Spleen (tissue), 13 donors: ENCODE measurements at places on chromosomes 4 and X.

DNA sequence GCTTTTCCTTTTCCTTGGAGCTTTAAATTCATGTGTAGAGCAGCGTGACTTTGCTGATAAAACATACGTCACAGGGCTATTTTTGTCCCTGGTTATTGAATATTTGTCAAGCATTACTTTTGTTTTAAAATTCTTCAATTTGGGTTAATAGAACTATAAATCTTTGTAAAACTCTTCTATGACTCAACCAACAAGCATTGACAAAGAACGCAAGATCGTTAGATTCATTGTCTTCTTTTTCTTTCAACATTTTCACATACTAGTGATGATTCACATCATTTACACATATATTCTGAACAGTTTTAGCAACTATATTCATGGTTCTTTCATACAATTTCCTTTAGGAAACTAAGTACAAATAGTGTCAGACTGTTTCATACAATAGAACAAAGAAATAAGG, 72.0 kb upstream of the GPM6A start:
- DNase-seq = no peak

DNA sequence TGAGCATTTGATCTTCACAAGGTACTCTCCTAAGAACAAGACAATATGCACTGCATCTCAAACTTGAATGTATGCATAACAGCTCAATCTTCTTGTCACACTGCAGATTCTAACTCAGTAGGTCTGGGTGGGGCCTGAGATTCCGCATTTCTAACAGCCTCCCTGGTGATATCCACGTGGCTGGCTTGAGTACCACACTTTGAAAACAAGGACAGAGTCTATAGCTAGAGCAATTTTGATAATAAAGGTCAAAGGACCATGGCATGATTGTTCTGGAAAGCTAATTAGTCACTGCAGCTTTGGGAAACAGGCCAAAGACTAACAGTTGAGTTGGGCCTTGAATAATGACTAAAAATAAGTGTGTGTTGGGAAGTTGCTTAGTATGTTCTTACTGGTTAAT, 213.3 kb downstream of the GBA3 start:
- DNase-seq = no peak

- DNase-seq = no peak
Measured at GRCh38 chr4:40672528-40673522, 43.2 kb upstream of the RBM47 start.

- DNase-seq = no peak
Measured at GRCh38 chrX:135346975-135347374, 37.7 kb downstream of the ETDC start.

DNA sequence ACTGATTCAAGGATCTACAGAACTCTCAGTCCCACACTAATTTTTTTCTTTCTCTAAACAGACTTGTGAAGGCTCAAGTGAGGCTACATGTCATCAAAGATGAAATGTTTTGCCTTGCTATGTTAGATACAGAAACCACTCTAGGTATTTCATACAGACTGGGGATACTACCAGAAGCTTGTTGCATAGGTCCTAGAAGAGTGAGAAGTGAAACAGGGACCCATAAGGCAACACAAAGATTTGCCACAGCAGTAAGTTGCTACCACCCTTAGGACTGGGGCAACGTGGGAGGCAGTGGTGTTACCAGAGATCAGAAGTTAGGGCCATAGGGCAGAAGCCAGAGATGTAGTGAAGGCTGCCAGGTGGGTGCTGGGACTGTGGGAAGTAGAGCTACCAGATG, 50.7 kb upstream of the MID1IP1 start:
- DNase-seq = no peak

- no peak for DNase-seq
Measured at GRCh38 chr4:11429699-11430045, 978 bp upstream of the HS3ST1 start.

- DNase-seq = no peak
Measured at GRCh38 chr4:149754526-149754925, 61.1 kb downstream of the IQCM start.

DNA sequence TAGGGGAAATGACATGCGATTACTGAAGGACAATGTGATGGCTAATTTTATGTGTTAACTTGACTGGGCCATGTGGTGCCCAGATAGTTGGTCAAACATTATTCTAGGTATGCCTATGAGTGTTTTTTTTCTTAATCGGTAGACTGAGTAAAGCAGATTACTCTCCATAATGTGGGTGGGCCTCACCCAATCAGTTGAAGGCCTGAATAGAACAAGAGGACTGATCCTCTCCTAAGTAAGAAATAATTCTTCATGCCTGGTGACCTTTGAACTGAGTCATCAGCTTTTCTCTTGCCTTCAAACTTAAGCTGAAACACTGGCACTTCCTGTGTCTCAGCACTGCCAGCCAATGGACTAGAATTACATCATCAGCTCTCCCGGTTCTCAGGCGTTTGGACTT, 164.0 kb upstream of the FGF13 start:
- DNase-seq = no peak

GRCh38 chr4:150769248-150769647, 187.3 kb downstream of the MAB21L2 start:
- no peak for DNase-seq

DNA sequence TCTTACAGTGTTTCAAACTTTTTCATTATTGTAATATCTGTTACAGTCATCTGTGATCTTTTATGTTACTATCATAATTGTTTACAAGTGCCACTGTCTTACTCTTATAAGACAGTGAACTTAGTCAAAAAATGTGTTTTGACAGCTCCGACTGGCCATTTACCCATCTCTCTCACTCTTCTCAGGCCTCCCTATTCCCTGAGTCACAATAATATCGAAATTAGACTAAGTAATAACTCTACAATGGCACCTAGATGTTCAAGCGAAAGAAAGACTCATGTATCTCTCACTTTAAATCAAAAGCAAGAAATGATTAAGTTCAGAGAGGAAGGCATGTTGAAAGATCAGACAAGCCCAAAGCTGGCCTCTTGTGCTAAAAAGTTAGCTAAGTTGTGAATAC, 184.2 kb downstream of the CDS1 start:
- no peak for DNase-seq

- DNase-seq = peak; percentile 81
Measured at GRCh38 chr4:183905081-183905592, at the start of gene STOX2. TSS of gene STOX2 (plus strand) at chr4:183905307. CDS start at chr4:183906791, 1,484 bp downstream.

- no peak for DNase-seq
Measured at GRCh38 chr4:58983887-58984286, 1873.7 kb upstream of the IGFBP7 start.
